Amniotic stem cell (primary cell): ENCODE measurements at places on chromosomes 7 and 10.

- DNase-seq, result no peak
Observed at GRCh38 chr10:96752375-96752774, 32.1 kb upstream of the PIK3AP1 start.

DNA sequence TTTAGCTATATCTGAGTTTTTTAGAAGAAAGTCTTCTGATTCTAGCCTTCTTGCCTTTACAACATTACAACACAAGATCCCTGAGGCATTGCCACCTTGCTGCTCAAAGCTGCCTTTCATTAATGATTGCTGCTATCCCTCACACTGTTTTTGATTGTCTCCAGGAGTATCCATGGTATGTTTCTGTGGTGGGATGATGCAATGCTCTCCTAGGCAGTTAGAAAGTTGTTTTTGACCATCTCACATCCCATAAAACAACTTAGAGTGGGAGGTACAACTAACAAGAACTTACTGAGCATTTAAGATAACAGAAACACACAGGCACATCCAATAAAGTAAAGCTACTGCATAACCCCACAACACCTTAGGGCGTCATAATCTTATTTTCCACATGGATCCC, 1156.0 kb upstream of the LRRTM3 start:
- no peak for DNase-seq

DNA sequence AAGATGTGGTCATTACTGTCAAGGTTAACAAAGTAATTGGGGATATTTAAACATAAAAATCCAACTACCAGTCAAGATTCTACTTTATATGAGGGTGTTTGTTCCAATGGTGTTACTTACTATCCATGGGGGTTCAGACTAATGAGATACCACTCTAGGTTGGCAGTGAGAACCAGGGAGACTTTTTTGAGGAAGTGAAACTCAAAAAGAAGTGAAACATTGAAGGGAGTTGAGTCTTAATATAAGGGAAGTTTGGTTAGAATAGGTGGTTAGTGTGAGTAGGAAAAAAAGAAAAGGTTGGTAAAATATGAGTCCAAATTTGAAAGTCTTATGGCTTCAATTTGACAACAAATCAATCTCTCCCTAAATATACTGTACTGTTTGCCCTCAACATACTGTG, 123.6 kb upstream of the ANK3 start:
- DNase-seq, result no peak

- no peak for DNase-seq
Observed at GRCh38 chr7:92266415-92267241, 20.9 kb downstream of the ANKIB1 start.

DNA sequence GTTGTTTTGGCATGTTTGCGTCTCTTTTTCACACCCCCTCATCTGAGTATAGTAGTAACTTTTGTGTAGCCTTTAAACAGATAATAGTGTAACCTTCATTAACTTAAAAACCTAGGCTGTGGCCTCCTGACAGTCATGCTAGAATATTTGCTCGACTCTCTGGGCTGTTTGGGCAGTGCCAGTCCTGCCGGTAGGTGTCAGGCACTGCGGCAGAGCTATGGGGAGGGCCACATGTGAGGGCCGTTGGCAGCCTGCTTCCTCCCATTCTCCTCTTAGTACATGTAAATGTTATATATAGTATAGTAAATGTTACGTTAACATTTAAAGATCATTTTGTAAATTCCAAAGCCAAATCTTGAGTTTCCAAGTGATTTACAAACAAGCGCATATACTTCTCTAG, 26.1 kb downstream of the BCCIP start:
- no peak for DNase-seq

DNA sequence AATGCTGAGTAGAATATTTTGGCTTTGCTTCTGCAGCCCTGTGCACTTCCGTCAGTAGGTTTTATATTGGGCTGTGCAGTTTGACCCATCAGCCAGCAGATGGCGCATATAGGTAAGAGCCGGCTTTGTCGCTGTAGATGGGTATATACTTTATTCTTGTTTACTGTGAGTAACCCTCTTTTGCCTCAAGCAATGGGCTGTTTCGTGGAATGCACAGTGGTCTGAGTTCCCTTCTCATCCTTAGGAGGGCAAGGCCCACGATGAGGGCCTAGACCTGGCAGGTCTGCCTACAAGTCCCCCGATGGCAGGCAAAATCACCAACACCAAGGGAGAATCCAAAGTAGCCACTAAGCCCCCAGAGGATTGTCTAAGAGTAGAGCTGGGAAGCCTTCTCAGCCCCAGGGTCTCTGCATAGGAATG, 1002.9 kb upstream of the KCND2 start:
- peak; percentile 60 for DNase-seq

DNA sequence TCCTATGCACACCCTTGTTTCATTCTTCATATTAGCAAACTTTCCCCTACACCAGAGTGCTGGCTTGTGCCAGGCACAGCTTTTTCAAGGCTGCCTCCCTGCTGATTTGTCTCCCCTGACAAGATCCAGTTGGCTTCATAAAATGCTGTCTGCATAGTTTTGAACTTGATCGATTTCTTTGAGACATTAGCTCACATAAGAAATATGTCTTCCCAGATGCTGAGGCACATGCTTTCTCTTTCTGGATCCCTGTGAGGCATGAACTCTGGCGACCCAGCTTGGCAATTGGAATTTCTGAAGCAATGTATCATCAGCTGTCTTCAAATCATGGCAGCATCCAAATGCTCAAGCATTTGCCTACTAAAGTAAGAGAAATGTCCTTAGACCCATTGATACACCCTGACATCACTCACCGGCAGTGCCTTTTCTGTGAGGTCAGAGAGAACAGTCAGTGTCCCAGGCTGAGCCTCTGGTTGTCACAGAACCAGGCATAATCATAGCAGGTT, 616.4 kb upstream of the GHITM start:
- peak; percentile 46 for DNase-seq
